IPS DF 6.9 (cell line): ENCODE measurements at places on chromosomes 1 and 21.

DNA sequence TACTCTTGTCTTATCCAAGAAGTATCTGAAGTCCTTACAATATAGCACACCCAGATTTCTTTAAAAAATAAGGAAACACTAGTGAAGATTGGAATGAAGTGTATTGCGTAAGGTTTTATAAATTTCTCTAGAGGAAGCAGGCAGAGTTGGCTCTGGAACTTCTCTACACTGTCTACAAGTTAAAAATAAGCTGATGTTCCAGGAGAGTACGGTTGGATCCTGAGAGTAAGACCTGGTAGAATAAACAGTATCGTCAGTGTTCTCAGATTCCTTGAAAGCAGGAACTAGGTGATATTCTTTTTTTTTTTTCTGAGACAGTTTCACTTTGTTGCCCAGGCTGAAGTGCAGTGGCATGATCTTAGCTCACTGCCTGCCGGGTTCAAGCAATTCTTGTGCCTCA lies 107.9 kb downstream of the USP25 start:
- DNase-seq, result no peak

GRCh38 chr1:92944901-92945747 lies 16.1 kb downstream of the DIPK1A start:
- no peak for DNase-seq

- DNase-seq, result no peak
Measured at GRCh38 chr1:77538956-77539518, 143.4 kb downstream of the ZZZ3 start.

- no peak for DNase-seq
Measured at GRCh38 chr1:41365772-41366454, 4.7 kb downstream of the FOXO6 start.

DNA sequence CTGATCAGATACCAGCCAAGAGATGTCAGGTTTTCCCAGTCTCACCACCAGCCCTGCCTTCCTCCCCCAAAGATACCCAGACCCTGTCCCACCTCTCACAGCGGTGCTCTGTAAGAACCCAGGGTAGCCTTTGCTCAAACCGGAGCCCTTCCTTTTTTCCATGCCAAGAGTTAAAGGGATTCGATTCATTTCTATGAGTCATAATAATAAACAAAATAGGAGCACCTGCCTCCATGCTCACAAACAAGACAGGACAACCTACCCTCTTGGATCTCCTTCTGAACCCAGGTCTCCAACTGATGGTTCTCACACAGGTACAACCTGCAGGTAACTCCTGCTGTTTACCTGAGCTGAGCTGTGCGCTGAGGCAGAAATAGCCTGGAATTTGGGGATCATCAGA lies 5.9 kb upstream of the ATP1A2 start:
- DNase-seq, result no peak

DNA sequence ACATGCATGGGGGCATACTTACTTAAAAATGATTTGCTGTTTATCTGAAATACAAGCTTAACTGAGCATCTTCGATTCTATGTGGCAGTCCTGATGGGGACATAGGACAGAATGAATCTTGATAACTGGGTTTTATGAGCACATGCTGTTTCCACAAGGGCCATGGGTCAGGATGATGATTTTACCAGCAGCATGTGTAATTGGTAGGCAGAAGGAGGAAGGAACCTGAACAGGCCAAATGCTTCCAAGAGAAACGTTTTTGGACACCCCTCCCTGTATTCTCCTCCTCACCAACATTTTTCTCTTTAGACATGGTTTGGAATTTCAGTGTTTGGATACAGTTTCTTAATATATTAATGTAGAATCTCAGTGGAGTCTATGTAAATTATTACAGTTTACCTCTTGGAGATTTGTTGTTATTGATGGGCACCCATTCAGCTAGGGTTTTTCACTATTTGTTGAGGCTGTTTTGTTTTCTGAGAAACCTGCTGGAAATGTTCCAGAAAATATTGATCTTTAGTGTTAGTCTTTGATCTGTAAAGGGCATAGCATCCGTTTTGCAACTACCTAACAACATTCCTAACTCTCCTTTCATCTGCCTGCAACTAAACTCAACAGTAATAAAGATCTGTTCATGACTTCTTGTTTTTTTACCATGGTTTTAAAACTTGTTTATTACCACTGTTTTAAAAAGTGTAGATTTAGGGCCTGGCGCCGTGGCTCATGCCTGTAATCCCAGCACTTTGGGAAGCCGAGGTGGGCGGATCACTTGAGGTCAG lies 42.0 kb downstream of the TBCE start:
- DNase-seq, result no peak

GRCh38 chr1:38173157-38173831 lies 126.7 kb upstream of the POU3F1 start:
- no peak for DNase-seq

DNA sequence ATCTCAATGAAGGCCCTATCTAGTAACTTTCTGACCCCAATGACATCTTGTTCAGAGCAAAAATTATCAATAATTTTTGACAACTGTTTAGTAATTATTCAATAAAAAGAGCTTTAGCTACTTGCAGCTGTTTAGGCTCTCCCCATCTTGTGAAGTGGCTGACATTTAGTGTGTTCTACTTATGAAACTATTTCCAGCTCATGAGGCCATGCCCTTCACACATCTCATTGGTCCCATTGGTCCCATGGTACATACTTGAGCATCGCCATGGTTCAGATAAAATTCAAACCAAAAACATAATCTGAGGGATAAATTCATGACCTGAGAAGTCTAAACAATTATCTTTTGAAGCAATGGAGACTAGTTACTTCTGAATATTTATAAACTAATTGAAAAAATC lies 24.2 kb downstream of the SPRTN start:
- DNase-seq, result no peak

DNA sequence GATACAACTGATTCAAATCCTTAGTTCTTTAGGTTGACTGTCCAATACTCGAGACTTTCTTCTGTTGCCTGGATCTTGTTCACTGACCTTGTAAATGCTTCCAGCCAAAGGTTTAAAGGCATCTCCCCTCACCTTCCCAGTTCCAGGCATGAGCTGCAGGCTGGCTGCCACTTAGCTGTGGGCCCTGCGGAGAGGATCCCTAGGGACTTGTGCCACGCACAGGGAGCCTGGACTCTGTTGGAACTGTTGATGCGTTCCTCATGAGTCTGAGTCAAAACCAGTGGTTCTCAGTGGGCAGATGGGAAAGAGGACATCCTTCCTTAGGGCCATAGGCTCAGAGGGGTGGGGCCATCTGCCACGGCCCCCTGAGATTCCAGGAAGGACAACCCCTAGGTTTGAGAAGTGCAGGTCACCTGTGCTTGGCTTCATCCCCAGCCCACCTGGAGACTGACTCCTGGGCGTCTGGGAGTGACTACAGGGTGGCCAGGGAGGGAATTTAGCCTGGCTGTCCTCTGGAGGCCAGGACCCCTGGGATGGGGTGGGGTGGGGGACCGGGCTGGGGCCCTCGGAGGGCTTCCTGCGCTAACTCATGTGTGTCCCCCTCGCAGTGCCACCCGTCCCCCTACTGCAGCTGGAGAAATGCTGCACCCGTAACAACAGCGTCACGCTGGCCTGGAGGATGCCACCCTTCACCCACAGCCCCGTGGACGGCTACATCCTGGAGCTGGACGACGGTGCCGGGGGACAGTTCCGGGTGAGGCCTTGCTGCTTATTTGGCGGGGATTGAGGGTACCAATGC lies 37.6 kb upstream of the GNPAT start:
- no peak for DNase-seq

DNA sequence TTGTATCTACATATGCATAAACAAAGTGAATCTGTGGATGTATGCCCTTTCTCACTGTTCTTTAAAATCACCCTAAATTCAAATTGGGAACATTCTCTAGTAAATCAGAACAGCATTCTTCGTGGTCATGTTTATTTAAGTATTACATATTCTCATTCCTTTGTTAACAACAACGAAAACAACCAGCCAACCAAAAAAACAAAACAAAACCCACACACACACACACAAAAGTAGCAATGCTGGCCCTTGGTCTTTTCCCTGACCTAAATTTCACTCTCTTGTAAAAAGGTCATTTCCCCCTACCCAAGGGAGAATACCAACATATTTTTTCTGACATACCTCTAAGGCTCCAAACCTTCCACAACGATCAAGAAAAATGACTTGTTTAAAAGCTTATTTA lies 102.6 kb downstream of the NRIP1 start:
- DNase-seq, result no peak

DNA sequence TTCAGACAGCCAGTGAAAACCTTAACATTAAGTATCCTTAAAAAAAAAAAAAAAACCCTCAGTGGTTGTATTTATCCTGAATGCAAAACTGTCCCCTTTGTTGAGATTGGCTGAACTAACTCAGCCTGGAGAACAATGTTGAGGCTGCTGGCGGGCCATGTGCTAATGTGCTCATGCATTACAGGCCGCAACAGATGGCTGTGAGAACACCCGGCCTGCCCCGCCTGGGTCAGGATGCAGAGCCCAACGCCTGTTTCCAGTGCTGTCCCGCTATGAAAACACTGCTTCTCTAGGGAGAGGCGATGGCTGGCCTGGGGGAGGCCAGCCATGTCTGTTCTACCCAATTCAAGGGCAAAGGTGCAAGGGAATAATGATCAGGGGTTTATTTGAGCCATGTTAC lies 13.8 kb downstream of the OLIG2 start:
- no peak for DNase-seq

DNA sequence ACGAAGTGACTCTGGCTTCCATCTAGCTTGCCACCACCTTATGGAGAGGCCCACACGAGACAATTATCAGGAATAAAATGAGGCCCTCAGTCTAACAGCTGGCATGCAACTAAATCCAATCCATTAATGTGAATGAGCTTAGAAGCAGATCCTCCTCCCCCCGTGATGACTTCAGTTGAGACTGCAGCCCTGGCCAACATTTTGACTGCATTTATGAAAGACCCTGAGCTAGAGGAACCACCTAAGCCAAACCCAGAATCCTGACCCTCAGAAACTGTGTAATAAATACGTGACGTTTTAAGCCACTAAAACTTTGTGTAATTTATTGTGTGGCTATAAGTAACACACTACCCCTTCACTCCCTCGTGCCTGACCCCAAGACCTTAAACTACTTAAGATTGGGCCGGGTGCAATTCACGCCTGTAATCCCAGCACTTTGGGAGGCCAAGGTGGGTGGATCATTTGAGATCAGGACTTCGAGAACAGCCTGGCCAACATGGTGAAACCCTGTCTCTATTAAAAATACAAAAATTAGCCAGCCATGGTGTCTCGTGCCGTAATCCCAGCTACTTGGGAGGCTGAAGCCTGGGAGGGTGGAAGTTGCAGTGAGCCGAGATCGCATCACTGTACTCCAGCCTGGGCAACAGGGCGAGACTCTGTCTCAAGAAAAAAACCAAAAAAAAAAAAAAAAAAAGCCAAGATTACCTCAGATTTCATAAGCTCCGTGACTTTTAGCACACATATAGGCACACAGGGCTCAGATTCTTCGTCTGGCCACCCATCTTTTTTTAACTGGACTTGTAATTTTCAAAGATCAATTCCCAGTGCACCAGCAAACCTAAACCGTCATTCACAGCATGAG lies 72.5 kb downstream of the ENAH start:
- DNase-seq, result no peak

DNA sequence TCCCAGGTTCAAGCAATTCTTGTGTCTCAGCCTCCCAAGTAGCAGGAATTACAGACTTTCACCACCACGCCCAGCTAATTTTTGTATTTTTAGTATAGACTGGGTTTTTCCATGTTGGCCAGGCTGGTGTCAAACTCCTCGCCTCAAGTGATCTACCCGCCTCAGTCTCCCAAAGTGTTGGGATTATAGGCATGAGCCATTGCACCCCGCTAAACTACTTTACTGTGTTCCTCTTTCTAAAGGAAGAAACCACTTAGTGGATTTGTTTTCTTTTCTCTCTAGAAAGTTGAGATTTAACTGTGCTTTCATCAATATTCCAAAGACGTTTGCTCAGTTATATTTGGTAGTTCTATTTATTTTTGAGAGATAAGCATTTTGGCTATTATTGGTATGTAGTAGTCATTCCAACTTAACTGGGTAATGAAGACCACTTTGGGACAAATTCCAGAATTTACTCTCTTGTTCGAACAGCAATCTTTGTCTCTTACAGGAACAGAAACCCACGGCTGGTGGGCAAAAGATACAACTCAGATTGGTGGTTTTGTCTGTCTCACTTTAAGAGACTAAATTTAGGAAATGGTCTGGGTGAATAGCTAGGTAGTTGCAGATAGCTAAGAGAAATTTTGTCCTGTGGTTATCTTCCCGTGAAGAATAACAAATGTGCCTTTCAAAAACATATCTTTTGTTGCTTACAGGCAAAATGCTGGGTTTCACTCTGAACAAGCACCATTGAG lies 103.5 kb upstream of the CD55 start:
- no peak for DNase-seq

- no peak for DNase-seq
Measured at GRCh38 chr1:247864644-247865043, 7.7 kb downstream of the TRIM58 start.

DNA sequence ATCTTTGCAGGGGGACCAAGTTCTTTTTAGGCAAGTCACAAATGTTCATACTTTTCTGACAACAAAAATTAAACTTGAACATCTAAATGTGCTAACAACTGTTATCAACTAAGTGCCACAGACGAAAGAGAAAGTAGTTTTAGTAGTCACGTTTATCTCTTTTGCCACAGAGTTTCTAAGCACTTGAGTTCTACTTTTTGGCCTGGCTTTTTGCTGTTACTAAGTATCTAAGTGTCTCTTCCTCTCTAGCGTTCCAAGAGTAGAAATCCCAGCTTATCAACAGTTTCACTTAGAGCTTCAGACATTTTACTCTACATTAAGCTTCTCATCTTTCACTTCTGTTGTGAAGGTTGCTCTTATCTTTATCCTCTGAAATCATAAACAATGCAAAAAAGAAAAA lies 34.2 kb downstream of the GATAD2B start:
- no peak for DNase-seq

- DNase-seq, result no peak
Measured at GRCh38 chr1:203402629-203403337, 51.9 kb upstream of the FMOD start.

- DNase-seq, result no peak
Measured at GRCh38 chr1:151819976-151820623, 11.5 kb downstream of the RORC start.

DNA sequence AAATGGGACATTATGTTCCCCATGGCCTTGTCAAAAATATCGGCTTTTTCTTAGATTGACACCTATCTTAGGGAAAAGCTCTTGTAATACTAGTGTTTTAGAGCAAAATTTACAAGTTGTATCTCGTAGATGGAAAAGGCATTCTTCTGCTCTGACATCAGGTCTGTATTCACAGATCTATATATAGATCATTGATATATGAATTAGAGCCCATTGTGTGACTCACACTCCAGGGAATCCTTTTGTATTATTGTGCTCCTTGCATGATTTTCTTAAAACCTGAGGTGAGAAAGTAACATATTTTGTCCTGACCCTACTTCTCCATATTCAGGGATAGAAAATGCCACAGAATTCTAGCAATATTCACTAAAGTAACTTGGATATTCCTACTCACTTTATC lies 1160.8 kb upstream of the B3GALT2 start:
- DNase-seq, result no peak
